HAP-1 (cell line): ENCODE measurements at places on chromosomes 2 and 18.

DNA sequence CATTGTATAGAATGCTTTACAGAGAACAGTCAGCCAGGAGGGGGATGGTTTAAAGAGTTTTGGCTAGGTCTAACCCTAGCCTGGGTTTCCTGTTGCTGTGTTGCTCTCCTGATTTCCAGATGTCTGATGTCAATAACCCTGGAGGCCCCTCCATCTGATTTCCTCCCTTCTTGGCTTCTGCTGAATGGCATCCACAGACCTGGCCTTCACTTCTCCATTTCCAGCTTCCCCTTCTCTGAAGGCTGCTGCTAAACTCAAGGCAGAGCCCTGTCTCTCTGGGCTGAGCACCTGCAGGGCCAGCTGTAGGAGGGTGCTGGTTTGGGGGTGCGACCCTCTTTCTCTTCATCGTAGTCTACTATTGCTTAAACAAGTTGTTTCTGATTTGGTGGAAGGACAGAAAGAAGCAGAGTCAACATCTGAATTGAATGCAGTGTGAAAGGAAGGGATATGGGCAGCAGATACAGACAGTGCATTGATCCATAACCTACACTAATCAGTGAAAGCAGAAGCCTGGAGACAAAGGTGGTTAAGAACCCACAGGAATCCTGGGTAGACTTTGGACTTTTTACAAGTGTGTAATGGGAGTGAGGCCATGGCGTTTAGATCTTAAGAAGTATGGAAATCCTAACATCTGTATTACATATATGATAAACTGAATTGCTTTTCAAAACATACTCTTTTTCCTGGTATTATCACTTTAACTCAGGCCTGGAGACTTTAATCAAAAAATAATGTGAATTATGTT is 153.6 kb downstream of the HRH4 start:
- DNase-seq: no peak

DNA sequence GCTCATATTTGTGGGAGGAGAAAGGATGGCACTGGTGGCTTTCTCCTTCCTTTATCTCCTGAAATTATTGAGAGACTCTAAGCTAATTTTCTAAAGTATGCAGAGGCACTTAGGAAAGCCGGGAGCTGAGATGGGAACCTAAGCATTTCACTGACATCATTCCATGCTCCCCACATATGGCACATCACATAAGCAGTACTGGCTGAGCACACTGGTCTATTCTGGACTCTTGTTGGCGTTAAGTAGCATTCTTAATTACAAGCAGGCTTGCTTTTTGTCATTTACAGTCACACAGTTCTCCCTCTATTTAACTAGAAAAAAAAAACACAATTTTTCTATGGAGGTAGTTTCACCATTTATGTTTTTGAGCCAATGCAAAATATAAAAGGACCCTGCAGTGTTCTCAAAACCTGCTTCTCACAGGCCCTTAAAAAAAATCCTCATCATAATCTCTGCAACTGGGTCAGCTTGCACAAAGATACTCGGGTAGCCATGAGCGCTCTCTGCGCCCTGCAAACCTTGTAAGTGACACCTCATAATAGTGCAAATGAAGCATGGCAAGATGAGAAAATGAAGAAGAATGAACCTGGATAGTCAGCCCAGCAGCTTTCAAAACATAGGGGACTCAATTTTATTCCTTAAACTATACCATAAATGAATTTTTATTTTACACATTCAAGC is 688.6 kb downstream of the NRXN1 start:
- no peak for DNase-seq

DNA sequence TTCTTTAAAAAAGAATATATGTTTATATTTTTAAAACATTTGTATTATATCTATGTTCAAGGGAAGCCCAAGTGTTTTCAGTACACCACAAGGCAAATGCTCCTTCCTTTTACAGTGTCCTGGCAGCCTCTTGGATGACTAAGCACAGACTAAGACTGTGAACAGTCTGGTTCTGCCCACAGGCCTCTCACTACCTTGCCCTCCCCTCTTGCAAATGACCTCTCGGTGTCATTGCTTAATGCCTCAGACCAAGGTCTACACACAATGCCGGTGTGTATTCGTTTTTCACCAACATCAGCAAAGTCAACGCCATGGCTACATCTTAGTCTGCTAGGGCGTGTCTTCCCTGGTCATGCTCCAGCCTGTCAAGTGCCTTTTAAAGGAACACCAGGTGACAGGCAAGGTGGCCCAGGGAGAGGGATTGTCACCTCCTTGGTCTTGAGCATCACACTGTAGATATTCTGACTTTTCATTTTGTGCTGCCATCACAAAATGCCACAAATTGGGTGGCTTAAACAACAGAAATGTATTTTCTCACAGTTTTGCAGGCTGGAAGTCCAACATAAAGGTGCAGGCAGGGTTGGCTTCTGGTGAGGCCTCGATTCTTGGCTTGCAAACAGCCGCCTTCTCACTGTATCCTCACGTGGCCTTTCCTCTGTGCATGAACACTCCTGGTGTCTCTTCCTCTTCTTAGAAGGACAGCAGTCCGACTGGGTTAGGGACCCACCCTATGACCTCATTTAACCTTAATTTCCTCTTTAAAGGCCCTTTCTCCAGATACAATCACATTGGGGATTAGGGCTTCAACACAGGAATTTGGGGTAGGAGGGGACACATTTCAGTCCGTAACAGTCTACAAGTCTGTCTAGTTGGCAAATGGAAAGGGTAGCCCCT is 266.5 kb downstream of the KLHL29 start:
- DNase-seq: no peak

- no peak for DNase-seq
Observed at GRCh38 chr2:206718296-206718695, at the start of gene DYTN. Gene DYTN, minus strand, starts transcription at chr2:206718396. Its CDS starts 117 bp downstream, at chr2:206718279.

- DNase-seq: no peak
Observed at GRCh38 chr2:133802409-133803039, 234.3 kb upstream of the NCKAP5 start.

DNA sequence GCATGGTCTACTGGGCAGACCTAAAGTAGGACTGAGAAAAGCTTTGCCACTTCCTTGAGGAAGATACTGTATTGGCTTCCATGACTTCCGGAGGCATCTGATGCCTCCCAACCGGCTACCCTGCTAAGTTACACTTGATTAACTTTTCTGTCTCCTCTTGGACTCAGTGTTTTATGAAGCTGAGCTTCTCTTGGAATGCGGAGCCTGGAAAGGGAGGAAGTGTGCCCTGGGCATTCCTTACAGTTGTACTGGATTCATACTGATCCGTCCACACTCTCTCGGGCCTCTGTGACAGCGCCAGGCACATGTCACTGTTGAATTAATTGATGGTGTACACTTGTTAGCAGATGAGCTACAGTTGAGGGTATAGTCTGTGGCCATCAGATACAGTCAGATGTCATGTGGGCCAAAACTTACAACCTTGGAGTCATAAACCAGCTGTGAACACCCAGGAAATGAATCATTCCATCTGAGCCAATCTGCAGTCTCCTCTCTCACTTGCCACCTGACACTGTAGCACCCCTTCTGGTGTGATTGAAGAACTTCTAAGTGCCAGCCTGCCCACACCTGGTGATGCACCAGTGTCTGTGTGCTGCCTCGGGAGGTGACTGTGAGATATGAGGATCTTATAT is 122.5 kb downstream of the FHOD3 start:
- no peak for DNase-seq
